ENCODE measurements at places on chromosomes 6 and 20. TPM values are rescaled to one million over a fixed set of nuclear protein-coding genes. Genes with fewer than 3 reads are reported as not detected.

Gene LSM2
- 21.4 TPM for total RNA-seq

Gene C4A
- total RNA-seq = 29.9 TPM

Gene DDO
- 0.16 TPM for total RNA-seq

Gene UBD
- total RNA-seq = not detected

Gene ZFP57
- not detected for total RNA-seq

Gene FAM209B
- total RNA-seq = not detected

Gene ADGB
- total RNA-seq = 3.1 TPM

All from camera-type eye (tissue), 1 donor.